ENCODE measurements at places on chromosomes 11 and 22. TPM values are rescaled to one million over a fixed set of nuclear protein-coding genes. Genes with fewer than 3 reads are reported as not detected.

GRCh38 chr11:2472428-2473186, 27.8 kb downstream of the KCNQ1 start:
- DNase-seq = no peak

- no peak for DNase-seq
Measured at GRCh38 chr11:23573429-23573828, 713.2 kb upstream of the CCDC179 start.

DNA sequence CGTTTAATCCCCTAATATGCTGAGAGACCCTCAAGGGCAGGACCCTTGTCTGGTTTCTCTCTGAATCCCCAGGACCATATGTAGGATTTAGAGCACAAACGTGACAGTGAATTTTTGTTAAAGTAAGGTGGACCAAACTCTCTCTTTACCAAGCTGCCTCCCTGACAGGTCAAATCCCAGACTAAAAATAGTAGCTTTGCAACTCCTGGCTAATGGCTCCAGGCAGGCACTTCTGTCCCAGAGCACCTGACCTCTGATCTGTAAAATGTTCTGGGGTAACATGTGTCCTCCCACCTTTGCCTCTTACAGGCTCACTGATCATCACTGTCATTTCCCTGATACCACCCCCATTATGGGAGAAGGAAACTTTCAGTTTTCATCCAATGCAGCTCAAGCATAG, 152.3 kb downstream of the SPON1 start:
- no peak for DNase-seq

DNA sequence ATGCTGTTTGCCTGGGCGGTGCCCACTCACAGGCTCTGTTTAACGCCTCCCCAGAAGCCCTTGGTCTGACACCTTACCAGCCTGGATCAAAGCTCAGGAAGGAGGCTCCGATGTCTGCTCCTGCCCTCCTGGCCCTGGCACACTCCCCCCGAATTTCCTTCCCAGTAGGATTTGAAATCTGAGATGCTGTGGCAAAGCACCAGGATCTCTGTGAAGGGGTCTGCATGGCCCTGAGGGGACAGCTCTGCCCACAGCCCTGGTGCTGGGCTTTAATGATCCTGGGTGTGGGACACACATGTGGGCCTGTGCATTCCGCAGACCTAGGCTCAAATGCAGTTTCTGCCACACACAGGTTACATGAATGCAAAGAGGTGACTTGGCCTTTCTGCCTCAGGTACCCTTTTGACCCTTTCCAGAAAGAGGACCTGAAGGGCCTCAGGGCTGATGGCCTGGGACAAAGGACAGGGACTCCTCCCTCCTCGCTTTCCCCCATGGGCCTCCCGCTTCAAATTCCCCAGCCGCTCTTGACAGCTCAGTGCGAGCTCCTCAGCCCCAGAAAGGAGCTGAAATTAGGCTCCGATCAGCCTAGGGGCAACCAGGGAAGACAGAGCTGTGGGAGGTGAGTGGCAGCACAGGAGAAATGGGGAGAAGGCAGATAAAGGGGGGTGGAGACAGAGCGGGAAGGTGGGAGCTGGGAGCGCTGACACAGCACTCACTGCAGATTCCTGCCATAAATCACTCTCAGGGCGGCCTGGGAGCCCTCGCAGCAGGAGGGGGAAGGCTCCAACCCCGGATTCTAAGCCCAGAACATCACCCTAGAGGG, 41.3 kb downstream of the TRIM29 start:
- DNase-seq = peak; percentile 34

GRCh38 chr11:441418-442274, at the start of gene ANO9:
Gene ANO9 (minus strand): TSS chr11:442011. CDS start chr11:441926, 85 bp downstream.
- DNase-seq = no peak

DNA sequence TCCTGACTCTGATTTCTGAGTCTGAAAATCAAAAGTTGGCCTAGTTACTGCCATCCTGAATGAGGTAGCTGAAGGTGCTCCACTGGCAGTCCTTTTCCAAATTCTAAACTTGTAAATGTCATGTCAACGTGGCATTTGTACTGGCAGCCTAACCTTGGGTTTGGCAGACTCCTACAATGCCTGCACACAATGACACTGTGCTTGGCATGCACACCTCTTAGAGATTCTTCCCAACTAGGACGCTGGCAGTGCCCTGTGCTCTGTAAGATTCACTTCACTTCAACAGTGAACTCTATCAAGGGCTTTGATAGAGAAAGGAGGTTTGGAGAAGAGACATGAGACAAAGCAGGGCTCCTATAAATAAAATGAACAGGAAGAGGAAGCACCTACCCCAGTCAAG, 21.9 kb upstream of the PPP2R1B start:
- no peak for DNase-seq

GRCh38 chr22:39560127-39560526, 10.4 kb upstream of the CACNA1I start:
- no peak for DNase-seq

DNA sequence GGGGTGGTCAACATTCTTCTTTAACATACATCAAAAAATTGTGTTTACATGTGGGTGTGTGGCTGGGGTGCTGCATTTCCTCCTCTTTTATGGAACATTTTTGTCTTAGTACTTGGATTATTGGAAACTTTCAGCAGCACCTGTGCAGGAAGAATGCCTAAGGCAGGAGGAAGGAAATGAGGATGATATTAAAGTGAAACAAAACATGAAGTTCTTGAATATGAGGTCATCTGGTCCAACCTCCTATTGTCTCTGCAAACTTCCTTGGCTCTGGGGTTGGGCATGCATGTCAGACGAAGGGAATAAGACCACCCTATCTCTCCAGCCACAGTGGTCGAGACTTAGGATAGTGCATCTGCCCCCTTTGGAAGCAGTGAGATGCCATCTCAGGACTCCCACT, 20.6 kb upstream of the OR9Q1 start:
- no peak for DNase-seq

DNA sequence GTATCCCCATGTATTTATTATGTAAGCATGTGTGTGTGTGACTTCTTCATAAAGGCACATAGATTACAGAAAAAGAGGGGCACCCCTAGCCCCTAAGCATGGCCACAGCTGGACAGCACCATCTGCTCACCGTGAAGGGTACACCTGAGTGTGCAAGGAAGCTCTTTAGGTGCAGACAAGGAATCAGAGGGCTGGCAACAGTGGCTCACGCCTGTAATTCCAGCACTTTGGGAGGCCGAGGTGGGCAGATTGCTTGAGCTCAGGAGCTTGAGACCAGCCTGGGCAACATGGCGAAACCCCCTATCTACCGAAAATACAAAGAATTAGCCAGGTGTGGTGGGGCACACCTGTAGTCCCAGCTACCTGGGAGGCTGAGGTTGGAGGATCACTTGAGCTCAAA, 56.3 kb downstream of the DGCR2 start:
- DNase-seq = no peak

- DNase-seq = no peak
Measured at GRCh38 chr22:35202376-35202775, 54.9 kb upstream of the HMGXB4 start.

DNA sequence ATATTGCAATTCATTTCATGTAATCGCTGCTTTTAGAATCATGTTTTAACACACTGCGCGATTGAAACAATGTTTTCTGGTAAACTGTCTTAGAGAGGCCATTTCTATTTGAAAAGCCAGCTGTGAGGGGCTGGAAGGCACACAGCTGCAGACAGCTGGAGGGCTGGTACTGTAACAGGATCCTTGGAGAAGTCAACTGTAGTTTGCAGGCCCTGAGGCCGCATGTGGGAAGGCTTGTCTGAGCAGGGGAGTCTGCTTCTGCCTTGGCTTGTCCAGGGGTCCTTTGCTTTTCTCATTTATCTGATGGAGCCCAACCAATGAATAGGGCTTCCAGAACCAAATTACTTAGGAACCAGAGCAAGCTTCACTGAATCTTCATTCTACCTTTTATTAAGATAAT, 313.5 kb downstream of the BLID start:
- peak; percentile 78 for DNase-seq

GRCh38 chr22:40975366-40975765, 24.2 kb downstream of the RBX1 start:
- no peak for DNase-seq

- DNase-seq = no peak
Measured at GRCh38 chr11:74280494-74280893, 30.9 kb downstream of the P4HA3 start.

GRCh38 chr11:112626731-112627130, 334.5 kb upstream of the NCAM1 start:
- DNase-seq = no peak

DNA sequence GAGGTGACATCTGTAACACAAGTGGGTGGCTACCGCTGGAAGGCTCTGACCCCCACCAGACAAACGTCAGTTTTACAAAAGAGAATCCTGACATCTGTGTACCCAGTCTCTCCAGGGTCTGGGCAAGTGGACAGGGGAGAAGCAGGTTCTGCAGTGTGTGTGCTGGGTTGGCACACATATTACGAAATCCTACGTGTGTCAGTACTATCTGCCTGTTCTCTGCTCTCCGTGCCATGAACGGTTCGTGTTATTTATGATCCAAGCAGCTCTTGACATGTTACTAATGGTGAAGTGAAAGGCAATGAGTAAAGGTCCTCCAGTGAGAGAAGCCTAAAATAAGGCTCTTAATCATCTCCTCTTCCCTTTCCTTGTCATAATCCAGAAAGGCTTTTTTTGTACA, 201.5 kb upstream of the MTMR2 start:
- DNase-seq = no peak

- no peak for DNase-seq
Measured at GRCh38 chr11:8271106-8271886, 7.6 kb upstream of the LMO1 start.

DNA sequence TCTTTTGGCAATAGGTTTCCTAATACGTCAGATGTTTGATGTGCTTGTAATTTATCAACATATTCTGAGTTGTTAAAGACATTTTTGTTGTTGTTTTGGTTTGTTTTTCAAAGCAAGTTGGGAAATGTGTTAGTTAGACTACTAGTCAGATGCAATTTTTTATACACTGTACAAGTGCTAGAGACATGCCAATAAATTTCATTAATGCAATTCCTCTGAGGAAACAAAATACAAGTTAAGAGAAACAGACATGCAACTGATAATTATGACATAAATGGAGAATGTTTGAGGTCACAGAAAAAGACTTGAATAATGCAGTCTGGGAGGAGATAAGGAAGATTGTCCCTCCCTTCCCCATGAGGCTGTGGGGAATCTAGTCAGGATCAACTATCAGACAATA, 5.9 kb downstream of the OR51T1 start:
- DNase-seq = no peak

GRCh38 chr11:35550374-35551036, 25.1 kb upstream of the PAMR1 start:
- DNase-seq = no peak

DNA sequence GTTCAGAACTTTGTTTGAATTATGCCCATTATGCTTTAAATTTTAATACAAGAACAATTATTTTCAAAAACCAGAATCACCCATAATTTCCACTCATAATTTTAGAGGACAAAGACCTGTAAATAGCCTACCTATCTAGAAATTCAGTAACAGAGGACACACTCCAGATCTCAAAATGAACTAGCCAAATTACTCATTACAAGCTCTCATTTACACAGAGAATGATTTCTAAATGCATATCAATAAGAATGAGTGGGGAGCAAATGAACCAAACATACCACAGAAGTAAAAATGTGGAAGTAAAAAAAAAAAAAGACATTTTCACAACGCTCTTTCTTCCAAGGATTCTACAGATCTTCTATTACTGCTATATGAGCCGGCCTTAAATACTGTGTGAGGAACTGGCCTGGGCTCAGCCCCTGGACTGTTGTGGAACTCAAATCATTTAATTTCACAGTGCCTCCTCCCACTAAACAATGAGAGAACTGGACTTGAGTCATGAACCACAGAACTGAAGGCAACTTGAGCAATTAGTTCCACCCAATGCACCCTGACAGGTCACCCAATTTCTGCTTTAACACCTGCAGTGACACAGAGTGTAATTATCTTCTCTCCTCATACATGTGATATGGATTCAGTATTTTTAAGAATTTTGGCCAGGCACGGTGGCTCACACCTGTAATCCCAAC, 8.0 kb downstream of the MRTFA start:
- no peak for DNase-seq

GRCh38 chr11:37115963-37116362, 517.9 kb upstream of the RAG2 start:
- no peak for DNase-seq

- no peak for DNase-seq
Measured at GRCh38 chr11:96173422-96173821, 169.6 kb downstream of the MAML2 start.

GRCh38 chr11:64771861-64772260, 6.5 kb downstream of the SF1 start:
- DNase-seq = no peak

DNA sequence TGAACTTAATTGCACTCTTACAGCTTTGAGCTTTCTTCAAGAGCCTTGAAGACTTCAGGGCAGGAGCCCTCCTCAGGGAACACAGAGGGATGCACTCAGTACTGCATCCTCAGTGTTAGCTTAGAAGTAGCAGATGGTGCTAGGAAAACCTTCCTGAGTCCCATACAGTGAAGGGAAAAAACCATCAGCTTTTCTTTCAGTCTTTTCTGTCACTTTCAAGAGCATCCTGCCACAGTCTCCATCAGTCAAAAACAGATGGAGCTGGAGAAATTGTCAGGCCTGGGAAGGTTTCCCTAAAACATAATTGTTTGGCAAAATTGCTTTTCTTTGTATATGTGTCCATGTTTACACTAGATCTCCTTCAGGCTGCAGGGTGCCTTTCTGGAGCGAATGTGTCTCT, 384.1 kb downstream of the NELL1 start:
- no peak for DNase-seq

GRCh38 chr11:17564687-17565042, 17.6 kb downstream of the OTOG start:
- no peak for DNase-seq

Gene OR10A3
- 0.10 TPM for polyA plus RNA-seq

Gene OR52N1
- not detected for polyA plus RNA-seq

Gene MAJIN
- polyA plus RNA-seq = 1.3 TPM

Gene CCDC157
- 5.1 TPM for polyA plus RNA-seq

Gene RTN4RL2
- 2.2 TPM for polyA plus RNA-seq

Gene TRIM51
- polyA plus RNA-seq = not detected

Gene TCN2
- polyA plus RNA-seq = 25.8 TPM

Gene OR4C11
- polyA plus RNA-seq = not detected

Gene CTSF
- 102 TPM for polyA plus RNA-seq

Measured in left renal pelvis (tissue), 4 donors.